GM23248 (cell line): ENCODE measurements at places on chromosomes 2 and 18.

GRCh38 chr2:39516347-39517101 is 79.4 kb upstream of the MAP4K3 start:
- peak; percentile 49 for DNase-seq

GRCh38 chr2:123913143-123913735 is 111.8 kb upstream of the CNTNAP5 start:
- DNase-seq = no peak

GRCh38 chr2:55120634-55121359 is 70.5 kb upstream of the RTN4 start:
- DNase-seq = peak; percentile 85

- DNase-seq = no peak
Measured at GRCh38 chr18:60050821-60051220, 151.0 kb downstream of the PMAIP1 start.

- DNase-seq = no peak
Measured at GRCh38 chr2:189854187-189854586, 69.9 kb downstream of the PMS1 start.

DNA sequence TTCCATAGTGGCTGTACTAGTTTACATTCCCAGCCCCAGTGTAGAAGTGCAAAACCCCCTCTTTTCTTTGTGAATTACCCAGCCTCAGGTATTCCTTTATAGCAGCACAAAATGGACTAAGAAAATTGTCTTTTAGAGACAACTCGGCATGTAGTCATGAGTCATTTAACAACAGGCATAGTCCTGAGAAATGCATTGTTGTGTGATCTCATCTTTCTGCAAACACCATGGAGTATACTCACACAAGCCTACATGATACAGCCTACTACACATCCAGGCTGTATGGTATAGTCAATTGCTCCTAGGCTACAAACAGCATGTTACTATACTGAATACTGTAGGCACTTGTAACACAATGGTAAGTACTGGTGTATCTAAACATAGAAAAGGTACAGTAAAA is 44.4 kb upstream of the MBP start:
- DNase-seq = peak; percentile 80

DNA sequence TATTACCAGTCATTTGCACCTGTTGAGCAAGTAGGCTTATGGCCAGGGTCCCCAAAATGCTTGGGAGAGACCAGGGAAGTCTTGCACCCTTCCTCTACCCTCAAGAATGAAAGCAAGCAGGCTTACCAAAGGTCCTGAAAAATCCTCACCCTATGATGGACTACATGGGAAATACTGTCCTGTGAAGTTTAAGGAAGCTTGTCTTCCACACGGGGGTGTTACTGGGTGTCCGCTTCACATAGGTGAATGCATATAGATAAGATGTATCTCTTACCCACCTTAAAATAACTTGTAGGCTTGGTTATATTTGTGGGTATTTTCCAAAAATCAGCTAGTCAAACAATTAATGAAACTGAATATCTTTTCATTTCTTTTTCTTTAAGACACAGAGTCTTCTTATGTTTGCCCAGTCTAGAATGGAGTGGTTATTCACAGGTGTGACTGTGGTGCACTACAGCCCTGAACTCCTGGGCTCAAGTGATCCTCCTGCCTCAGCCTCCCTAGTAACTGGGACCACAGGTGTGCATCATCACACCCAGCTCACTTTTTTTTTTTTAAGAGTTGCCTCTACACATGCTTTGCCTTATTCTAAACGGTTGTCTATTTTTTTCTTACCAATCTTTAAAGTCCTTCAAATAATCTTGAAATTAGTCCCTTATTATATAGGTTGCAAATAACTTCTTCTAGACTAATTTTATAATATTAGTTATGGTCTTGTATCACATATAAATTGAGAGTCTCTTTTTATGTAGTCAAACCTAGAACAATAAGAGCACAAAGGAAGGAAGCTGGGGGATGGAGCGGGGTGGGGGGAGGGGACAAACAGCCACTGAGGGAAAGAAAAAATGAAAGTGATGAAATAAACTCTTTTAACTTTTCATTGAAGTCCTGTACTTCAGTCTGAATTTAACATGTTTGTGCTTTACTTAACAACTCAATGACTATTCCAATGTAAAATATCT is 49.0 kb downstream of the CERKL start:
- no peak for DNase-seq

GRCh38 chr2:10285556-10286198 is 17.0 kb upstream of the HPCAL1 start:
- DNase-seq = peak; percentile 78

GRCh38 chr2:128289439-128289838 is 29.2 kb downstream of the HS6ST1 start:
- no peak for DNase-seq

DNA sequence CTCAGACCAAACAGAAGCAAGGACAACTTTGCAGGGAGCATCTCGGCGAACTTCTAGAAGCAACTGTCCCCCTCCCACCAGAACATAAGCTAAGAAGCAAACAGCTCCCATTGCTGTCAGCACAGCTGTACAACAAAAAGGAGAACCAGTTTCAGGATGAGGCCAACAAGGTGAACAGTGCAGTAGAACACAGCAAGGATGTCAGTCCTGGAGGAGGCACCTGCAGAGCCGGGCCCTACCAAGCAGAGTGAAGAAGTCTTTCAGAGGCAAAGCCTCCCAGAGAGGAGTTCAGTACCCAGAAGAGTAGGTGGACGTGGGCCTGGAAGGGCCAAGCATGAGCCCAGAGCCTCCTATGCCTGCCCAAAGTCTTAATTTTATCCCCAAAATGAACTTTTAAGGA is 1.0 kb downstream of the PASK start:
- no peak for DNase-seq

- no peak for DNase-seq
Measured at GRCh38 chr2:156333274-156333950, 891 bp upstream of the NR4A2 start.

- DNase-seq = peak; percentile 69
Measured at GRCh38 chr2:240060977-240061591, 7.8 kb upstream of the OR6B3 start.

DNA sequence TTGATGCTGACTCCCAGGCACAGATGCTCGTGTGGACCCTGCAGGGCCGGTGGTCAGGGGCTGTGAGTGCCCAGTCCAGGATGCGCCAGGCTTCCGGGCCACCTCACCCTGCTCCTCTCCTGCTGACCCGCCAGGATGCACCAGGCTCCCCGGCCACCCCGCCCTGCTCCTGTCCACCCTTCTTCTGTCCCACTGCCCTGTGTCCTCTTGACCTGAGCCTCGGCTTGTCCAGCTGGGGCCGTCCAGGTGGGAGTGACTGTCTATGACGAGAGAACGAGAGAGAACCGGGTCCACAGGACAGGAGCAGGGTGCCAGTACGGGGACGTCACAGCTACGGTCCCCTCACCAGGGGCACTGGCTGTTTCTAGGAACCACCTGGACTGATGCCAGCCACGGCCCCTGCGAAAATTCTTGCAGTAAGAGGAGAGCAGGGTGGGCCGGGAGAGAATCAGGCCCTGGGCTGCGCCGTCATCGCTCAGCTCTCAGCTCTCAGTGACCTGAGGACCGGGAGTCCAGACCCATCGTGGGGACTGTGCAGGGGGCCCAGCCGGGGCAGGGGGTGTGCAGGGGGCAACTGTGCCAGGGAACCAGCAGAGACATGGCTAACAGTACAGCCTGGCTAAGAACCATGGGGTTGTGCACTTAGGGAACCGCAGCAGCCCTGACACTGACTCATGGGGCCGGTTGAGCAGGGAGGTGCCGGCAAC is 12.9 kb upstream of the NFATC1 start:
- DNase-seq = no peak

DNA sequence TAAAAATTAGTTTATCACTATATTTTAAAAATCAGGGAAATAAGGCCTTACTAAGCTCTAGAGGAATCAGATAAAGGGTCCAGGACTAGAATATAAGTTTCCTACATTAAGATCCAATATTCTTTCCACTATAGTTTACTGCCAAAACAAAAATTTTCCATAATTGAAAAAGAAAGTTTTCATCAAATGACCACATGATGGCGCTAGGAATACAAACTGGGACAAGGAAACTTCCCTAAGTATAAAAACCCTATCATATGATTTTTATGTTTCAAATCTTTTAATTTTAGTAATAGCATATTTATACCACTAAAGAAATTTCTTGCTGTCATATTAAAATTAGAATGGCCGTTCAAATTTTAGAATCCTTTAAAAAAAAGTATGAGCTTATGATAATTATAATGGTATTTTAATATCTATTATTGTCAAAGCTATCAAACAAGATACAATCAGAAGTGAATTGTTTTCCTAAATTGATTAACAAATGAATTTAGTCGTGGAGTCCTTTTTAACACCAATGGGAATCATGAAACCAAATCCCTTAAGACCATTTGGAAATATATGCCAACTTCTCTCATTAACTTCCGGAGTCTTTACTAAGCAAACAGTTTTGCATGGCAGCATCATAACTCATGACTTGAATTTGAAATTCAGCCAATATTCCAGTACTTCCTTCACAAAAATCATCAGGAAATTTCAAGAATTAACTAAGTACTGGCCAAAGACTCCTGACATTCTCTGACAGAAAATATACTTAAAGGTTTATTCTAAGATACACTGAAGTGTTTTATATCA is 70.3 kb downstream of the SCN1A start:
- DNase-seq = peak; percentile 58

DNA sequence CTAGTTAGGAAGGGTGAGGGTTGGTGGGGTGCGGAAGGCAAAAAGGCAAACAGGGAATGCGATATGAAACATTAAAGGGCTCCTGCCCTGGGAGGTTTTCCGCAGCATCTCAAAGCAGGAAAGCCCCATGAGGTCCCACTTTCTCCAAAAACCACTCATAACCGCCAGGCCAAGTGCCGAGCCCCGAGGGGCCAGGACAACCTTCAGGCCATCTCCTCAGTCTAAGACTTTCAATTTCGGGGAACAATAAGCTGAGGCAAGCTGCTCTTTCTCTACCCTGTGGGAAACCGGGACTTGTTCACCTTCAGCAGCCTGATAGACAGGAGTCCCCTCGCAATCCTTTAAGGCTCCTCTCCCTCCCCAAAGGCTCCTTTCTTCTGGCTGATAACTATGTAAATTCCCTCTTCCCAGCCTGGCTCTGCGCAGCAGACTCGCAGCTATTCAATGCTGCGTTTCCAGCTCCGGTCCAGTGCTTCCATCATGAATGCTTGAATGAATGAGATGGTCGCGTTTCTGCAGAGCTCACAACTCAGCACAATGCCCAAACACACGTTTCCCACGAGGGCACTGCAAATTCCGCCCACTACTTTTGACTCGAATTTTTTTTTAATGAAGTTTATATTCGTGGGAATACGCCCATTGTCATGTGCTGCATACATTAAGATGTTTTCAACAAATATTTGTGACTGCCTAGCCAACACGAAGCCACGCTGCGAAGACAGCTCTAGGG is 1.4 kb downstream of the LAMA1 start:
- peak; percentile 50 for DNase-seq

DNA sequence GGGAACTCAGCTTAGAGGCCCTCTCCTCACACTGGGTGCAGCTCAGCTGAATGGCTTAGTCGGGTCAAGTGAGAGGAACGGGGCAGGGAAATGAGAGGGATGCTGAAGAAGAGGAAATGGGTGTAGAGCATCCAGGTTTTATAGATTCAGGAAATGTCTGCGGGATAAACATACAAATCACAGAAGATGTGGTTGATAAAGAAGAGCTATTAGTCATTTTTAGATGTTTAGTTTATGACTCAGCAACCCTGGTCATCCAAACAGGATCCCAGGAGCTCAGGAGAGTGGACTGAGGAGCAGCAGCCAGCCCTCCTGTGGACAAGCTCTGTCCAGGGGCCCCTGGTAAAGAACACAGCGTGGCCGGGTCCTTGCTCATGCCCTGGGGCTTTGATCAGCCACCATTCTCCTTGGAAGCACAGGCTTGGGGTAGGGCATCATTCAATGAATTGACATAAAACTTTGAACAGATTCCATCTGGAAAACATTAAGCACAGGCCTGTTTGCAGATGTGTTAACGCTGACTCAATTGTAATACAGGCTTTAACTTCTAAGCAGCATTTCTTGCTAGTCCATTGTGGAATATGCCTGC is 83.0 kb downstream of the NPAS2 start:
- peak; percentile 98 for DNase-seq

- no peak for DNase-seq
Measured at GRCh38 chr18:46315161-46315560, 211.0 kb downstream of the HAUS1 start.

GRCh38 chr18:76232010-76232409 is 263.0 kb downstream of the ZNF516 start:
- DNase-seq = no peak

GRCh38 chr18:63070767-63071502 is 248.6 kb downstream of the BCL2 start:
- no peak for DNase-seq

- DNase-seq = no peak
Measured at GRCh38 chr2:138182250-138182936, 218.1 kb downstream of the HNMT start.

- DNase-seq = no peak
Measured at GRCh38 chr2:233991196-233991595, 59.3 kb upstream of the SPP2 start.

DNA sequence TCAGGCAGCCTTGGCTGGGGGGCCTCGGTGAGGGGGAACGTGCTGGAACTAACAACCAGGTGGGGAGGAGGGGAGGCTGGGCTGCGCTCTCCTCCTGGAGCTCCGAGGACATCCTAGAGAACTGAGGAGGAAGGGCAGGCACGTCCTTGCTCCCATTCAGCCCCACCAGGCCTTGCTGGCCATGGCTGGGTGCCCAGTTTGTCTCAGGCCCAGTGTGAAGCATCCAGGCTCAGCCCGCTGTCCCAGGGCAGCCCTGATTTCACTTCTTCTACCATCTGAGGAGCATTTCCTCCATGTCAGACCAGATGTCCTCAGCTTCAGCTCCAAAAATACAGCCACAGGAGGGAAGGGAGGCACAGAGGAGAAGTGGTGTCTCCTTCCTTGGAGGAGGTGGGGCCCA is 125.4 kb downstream of the CELF4 start:
- no peak for DNase-seq

GRCh38 chr18:48808476-48808875 is 142.3 kb downstream of the SMAD7 start:
- peak; percentile 14 for DNase-seq

GRCh38 chr2:164737612-164738081 is 104.0 kb downstream of the COBLL1 start:
- peak; percentile 80 for DNase-seq

DNA sequence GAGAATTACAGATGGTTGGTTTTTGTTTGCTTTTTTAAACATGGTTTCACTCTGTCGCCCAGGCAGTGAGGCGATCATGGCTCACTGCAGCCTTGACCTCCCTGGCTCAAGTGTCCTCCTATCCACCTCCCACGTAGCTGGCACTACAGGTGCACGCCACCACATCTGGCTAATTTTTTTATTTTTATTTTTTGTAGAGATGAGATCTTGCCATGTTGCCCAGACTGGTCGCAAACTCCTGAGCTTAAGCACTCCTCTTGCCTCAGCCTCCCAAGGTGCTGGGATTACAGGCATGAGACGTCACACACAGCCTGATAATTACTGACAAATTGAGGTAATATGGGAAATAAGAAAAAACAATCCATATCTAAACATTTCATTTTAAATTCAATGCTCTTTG is 110.5 kb upstream of the ZSWIM2 start:
- no peak for DNase-seq

- peak; percentile 32 for DNase-seq
Measured at GRCh38 chr2:33411765-33412164, 64.7 kb upstream of the RASGRP3 start.

GRCh38 chr2:68675470-68675869 is 32.1 kb downstream of the PROKR1 start:
- DNase-seq = no peak
